ENCODE measurements at places on chromosomes 1 and 21. TPM values are rescaled to one million over a fixed set of nuclear protein-coding genes. Genes with fewer than 3 reads are reported as not detected.

GRCh38 chr1:78104322-78104721 lies 58.6 kb downstream of the GIPC2 start:
- H3K4me1 ChIP-seq: peaks cover 36% of the 10 kb centered on the region
- peak; percentile 34 for DNase-seq
- no peaks in the 10 kb centered on the region for H3K36me3 ChIP-seq
- H3K27me3 ChIP-seq: no peaks in the 10 kb centered on the region
- H3K4me3 ChIP-seq: no peak overlapping the region

PLA2G4A gene
- total RNA-seq: 10.6 TPM

CHRM3 gene
- not detected for total RNA-seq

GRCh38 chr1:54395281-54395934 lies 10.8 kb downstream of the SSBP3 start:
- H3K27ac ChIP-seq: no peak overlapping the region
- H3K27me3 ChIP-seq: no peaks in the 10 kb centered on the region
- DNase-seq: no peak
- H3K4me3 ChIP-seq: no peak overlapping the region

HCRTR1 gene
- 1.4 TPM for total RNA-seq

- H3K4me3 ChIP-seq: no peak overlapping the region
- no peak overlapping the region for H3K27ac ChIP-seq
- H3K27me3 ChIP-seq: no peaks in the 10 kb centered on the region
Observed at GRCh38 chr1:17642943-17643342, 103.4 kb downstream of the ARHGEF10L start.

AVPR1B gene
- total RNA-seq: not detected

GRCh38 chr1:208131621-208132286 lies 112.4 kb downstream of the PLXNA2 start:
- peaks cover 4% of the 10 kb centered on the region for H3K4me1 ChIP-seq
- H3K27ac ChIP-seq: no peak overlapping the region
- H3K36me3 ChIP-seq: peaks cover 17% of the 10 kb centered on the region
- no peak overlapping the region for H3K4me3 ChIP-seq

IFI44L gene
- total RNA-seq: 1.5 TPM

GRCh38 chr1:198929961-198930599 lies 291.2 kb downstream of the PTPRC start:
- peak overlapping the region; percentile 30 for H3K27ac ChIP-seq
- H3K4me3 ChIP-seq: no peak overlapping the region
- H3K36me3 ChIP-seq: no peaks in the 10 kb centered on the region
- peaks cover 49% of the 10 kb centered on the region for H3K4me1 ChIP-seq
- DNase-seq: no peak

GRCh38 chr1:17768651-17769241 lies 13.6 kb downstream of the ACTL8 start:
- no peak overlapping the region for H3K27ac ChIP-seq
- H3K4me1 ChIP-seq: no peaks in the 10 kb centered on the region
- H3K27me3 ChIP-seq: no peaks in the 10 kb centered on the region
- H3K4me3 ChIP-seq: no peak overlapping the region

DNA sequence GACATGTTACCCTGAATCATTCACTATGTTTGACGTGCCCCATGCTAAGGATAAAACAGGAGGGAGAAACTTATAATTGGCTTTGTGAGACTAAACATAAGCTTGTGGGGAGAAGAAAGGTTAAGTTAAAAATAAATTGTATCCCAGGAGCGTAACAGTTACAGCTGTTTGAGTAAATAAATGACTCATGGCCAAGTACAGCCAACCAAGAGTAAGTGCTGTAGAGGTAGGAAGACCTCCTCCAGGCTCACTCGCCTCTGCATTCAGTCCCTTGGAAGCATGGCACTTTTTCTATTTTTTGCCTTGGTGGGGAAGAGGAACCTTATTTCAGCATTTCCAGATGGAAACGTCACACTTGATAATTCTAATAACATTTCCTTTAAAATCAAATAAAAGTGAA lies 116.5 kb downstream of the ZP4 start:
- H3K4me1 ChIP-seq: no peaks in the 10 kb centered on the region
- H3K36me3 ChIP-seq: no peaks in the 10 kb centered on the region
- H3K4me3 ChIP-seq: no peak overlapping the region
- no peak for DNase-seq
- no peaks in the 10 kb centered on the region for H3K27me3 ChIP-seq

AXDND1 gene
- total RNA-seq: not detected

DNA sequence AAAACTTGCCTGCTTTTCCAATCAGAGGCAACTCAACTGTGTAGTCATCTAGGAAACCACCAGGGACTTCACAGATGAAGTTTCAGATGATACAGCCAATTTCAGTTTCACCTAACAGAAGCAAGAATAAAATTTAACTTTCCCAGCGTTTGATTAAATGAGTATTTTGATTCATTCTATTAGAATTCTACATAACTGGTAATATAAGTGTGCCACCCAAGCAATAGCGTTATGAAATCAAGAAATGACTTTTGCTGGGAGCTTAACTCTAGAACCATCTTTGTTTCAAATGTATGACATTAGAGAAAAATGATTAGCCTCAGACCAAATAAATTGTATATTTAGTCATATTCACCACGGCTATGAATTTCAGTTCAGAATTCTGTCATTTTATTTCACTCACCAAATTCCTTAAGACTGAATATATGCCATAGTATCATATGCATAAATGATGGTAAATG lies 239.3 kb downstream of the NRIP1 start:
- H3K36me3 ChIP-seq: no peaks in the 10 kb centered on the region
- H3K27me3 ChIP-seq: no peaks in the 10 kb centered on the region
- H3K27ac ChIP-seq: no peak overlapping the region
- no peaks in the 10 kb centered on the region for H3K4me1 ChIP-seq
- H3K4me3 ChIP-seq: no peak overlapping the region
- DNase-seq: no peak

DNA sequence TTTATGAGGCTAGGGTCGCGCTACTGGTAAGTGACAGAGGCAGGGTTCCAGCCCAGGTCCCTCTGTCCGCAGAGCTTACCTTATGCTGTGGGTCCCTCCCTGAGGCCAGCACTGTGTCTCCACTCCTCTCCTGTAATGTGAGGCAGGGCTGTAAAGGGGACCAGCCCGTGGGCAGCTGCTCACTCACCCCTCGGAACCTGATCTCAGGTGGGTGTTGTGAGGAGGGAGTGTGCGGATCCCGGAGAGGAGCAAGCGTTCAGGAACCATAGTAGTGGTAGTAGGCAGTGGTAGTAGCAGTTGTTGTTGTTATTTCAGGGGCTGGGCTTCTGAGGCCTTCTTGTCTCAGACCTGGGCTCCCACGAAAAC lies 1.7 kb downstream of the ZC3H12A start:
- DNase-seq: no peak
- H3K36me3 ChIP-seq: peaks cover 3% of the 10 kb centered on the region
- H3K27ac ChIP-seq: peak overlapping the region; percentile 90
- H3K4me3 ChIP-seq: peak overlapping the region; percentile 7
- peaks cover 83% of the 10 kb centered on the region for H3K4me1 ChIP-seq
- H3K27me3 ChIP-seq: no peaks in the 10 kb centered on the region

DNA sequence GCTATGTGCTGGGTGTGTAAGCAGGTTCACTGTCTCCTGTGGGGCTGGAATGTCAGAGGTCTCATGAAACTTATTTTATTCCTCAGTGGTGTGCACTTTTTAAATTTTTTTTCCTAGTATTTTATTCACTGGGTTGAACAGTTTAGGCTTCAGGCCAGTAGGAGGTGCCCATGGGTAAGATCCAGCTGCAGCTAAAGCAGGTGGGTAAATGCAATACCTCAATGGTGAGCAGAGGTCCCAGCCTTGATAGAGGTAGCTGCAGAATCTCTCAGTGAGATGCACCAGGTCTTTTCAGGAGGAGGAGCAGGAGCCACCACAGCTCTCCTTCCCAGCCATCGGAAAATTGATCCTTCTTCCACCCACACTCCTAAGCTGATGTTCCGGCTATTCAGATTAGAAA lies 12.6 kb upstream of the OR6N2 start:
- H3K36me3 ChIP-seq: no peaks in the 10 kb centered on the region
- no peaks in the 10 kb centered on the region for H3K27me3 ChIP-seq
- H3K27ac ChIP-seq: no peak overlapping the region
- peak; percentile 2 for DNase-seq

DNA sequence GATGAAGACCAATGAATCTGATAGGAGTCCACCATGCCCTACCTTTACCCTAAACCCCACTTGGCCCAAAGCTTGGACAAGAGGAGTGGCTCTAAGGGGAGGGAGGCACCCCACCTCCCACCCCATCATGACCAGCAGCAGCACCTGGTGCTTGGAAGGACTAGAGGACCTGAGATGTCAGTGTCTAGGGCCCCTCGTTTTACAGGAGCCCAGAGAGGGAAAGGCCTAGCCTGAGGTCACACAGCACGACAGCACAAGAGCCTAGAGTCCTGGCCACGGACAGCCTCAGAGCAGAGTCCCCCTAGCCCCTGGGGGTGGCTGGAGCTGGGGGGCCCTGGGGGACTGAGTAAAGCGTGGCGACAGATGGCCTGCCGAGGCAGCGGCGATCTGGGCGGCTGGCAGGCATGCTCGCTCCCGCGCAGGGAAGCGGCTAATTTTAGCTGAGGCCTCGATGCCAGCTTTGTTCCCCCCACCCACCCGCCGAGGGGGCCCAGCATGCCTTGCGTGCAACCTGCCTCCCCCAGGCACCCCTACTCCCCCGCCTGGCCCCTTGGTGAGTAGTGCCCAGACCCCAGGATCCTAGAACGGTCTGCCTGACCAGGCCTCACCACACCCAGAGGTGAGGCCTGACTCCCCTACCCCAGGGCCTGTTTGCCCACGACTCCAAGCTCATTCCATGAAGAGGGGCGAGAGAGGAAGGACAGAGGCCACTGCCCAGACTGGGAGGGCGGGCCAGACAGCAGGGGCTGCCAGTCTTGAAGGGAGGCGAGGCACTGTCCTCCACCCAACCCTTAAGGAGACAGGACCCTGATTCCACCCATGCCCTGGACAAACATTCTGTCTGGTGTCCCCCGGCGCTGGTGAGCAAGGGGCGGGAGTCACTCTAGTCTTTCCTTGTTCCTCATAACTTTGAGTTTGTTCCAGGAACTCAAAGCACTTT lies 39.0 kb downstream of the AHDC1 start:
- peaks cover 4% of the 10 kb centered on the region for H3K4me1 ChIP-seq
- H3K27ac ChIP-seq: no peak overlapping the region
- DNase-seq: no peak

DDR2 gene
- total RNA-seq: 30.8 TPM

- H3K4me1 ChIP-seq: no peaks in the 10 kb centered on the region
- H3K36me3 ChIP-seq: no peaks in the 10 kb centered on the region
- no peak for DNase-seq
- no peak overlapping the region for H3K4me3 ChIP-seq
Observed at GRCh38 chr1:233897325-233898162, 6.9 kb upstream of the SLC35F3 start.

- H3K27me3 ChIP-seq: no peaks in the 10 kb centered on the region
- no peak overlapping the region for H3K27ac ChIP-seq
- H3K4me3 ChIP-seq: no peak overlapping the region
- DNase-seq: no peak
Observed at GRCh38 chr21:21238629-21239400, 240.6 kb downstream of the NCAM2 start.

DNA sequence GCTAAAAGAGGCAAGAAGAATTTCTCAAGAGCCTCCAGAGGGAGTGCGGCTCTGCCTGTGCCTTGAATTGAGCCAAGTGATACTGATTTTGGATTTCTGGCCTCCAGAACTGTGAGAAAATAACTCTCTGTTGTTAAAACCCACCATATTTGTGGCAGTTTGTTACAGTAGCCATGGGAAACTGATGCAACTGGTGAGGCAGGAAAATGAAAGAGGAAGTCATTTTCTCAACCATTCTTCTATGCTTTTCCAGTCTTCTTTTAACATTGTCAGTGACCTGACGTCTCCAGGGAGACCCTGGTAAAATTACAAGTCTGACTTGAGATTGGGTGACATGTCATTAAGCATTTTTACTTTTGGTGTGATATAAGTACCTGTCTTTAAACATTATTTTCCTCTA lies 5.8 kb downstream of the OR6P1 start:
- H3K4me1 ChIP-seq: no peaks in the 10 kb centered on the region
- H3K27me3 ChIP-seq: no peaks in the 10 kb centered on the region
- no peaks in the 10 kb centered on the region for H3K36me3 ChIP-seq
- H3K4me3 ChIP-seq: no peak overlapping the region
- no peak overlapping the region for H3K27ac ChIP-seq

DNA sequence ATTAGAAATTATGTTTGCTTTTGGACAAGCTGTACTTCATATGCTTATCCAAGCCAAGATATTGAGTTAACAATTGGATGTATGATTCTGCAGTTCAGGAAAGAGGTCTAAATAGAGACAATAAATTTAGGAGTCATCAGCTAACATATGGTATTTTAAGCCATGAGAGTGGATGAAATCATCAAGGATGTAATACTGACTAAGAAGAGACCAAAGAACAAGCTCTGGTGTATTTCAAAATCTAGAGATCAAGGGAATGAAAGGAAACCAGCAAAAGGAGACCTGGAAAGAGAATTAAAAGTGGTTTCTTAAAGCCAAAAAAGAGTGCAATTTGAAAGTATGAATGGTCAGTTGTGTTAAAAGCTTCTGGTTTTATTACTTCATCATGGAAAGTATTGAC lies 183.6 kb upstream of the BEND5 start:
- H3K27me3 ChIP-seq: no peaks in the 10 kb centered on the region
- no peak overlapping the region for H3K4me3 ChIP-seq
- no peaks in the 10 kb centered on the region for H3K36me3 ChIP-seq
- DNase-seq: no peak
- no peak overlapping the region for H3K27ac ChIP-seq

Data from endothelial cell of umbilical vein (primary cell).